ENCODE measurements at places on chromosomes 2 and 18. TPM values are rescaled to one million over a fixed set of nuclear protein-coding genes. Genes with fewer than 3 reads are reported as not detected.

DNA sequence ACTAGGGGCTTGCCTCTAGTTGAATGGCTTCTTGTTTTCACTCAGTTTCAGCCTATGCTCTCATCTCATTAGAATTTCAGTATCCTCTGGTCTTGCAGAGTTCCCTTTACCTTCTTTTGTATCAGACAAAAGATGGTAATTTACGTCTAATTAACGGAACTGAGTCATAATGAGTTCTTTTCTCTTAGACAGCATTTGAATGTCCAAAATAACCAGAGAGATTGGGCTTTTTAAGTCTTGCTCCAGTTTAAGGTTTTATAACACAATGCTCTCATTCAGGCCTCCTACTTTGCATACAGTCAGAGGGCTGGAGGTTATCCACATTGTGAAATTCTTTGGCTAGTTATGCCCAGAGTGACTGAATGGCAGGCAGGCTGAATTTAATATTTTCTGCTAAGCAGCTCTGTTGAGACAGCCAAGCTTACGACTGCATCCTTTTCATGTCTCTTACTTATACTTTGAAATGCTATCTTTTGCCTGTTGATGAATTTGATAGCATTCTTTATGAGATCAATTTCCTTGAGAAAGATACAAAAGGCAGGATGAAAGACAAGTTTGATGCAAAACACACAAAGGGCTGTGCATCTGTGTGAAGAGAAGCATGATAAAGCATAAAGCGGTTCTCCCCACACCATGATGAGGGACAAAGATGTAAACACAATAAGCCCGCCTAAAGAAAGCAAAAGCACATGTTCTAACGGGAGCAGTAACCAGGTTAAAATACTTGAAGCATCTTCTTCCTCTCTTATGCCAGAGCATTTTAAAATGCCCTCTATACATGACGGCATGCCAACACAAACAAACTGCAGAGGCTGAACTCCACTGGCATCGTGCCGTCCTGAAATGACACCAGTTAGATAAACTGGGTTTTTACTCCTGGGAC is 90.0 kb downstream of the CDH2 start:
- no peak for DNase-seq
- H3K27ac ChIP-seq, result no peak overlapping the region
- H3K27me3 ChIP-seq, result no peaks in the 10 kb centered on the region
- H3K4me3 ChIP-seq, result no peak overlapping the region

EFR3B gene
- total RNA-seq, result 6.1 TPM

GRCh38 chr2:19104503-19104902 is 253.9 kb downstream of the OSR1 start:
- H3K4me1 ChIP-seq, result no peaks in the 10 kb centered on the region
- no peak overlapping the region for H3K27ac ChIP-seq
- no peak overlapping the region for H3K4me3 ChIP-seq
- H3K36me3 ChIP-seq, result no peaks in the 10 kb centered on the region
- no peak for DNase-seq

SERPINB13 gene
- not detected for total RNA-seq

GRCh38 chr2:173696274-173696673 is 268.9 kb downstream of the SP3 start:
- no peak overlapping the region for H3K27ac ChIP-seq
- no peaks in the 10 kb centered on the region for H3K4me1 ChIP-seq
- H3K4me3 ChIP-seq, result no peak overlapping the region
- H3K27me3 ChIP-seq, result no peaks in the 10 kb centered on the region

FBXO15 gene
- total RNA-seq, result not detected

LYPD1 gene
- total RNA-seq, result 7.1 TPM

DAPL1 gene
- total RNA-seq, result not detected

ASB18 gene
- not detected for total RNA-seq

GRCh38 chr2:121253674-121254240 is 31.2 kb downstream of the TFCP2L1 start:
- no peak overlapping the region for H3K27ac ChIP-seq
- no peaks in the 10 kb centered on the region for H3K4me1 ChIP-seq
- H3K4me3 ChIP-seq, result no peak overlapping the region
- H3K36me3 ChIP-seq, result no peaks in the 10 kb centered on the region

ADCYAP1 gene
- total RNA-seq, result 0.49 TPM

DNA sequence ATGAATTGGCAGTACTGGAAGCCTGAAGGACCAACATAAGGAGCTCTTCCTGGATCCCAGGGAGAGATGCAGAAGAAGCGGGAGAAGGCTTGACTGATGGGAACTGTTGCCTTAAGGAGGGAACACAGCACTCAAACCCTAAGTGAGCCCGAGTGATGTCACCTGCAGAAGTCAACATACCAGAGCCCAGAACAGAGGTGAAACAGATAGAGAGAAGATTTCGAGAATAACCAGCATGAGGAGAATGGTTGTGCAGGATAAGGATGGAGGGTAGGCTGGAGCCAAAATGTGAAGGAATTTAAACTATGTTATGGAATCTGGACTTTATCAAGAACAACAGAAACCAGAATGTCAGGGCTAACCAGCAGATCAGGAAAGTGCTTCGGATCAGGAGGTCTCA is 463.1 kb upstream of the DDX18 start:
- no peak overlapping the region for H3K4me3 ChIP-seq
- H3K36me3 ChIP-seq, result no peaks in the 10 kb centered on the region
- no peak for DNase-seq
- H3K27ac ChIP-seq, result no peak overlapping the region

GRCh38 chr18:3623769-3624545 is 174.0 kb downstream of the TGIF1 start:
- no peaks in the 10 kb centered on the region for H3K36me3 ChIP-seq
- H3K4me1 ChIP-seq, result no peaks in the 10 kb centered on the region
- no peaks in the 10 kb centered on the region for H3K27me3 ChIP-seq
- H3K4me3 ChIP-seq, result no peak overlapping the region
- peak; percentile 61 for DNase-seq

- DNase-seq, result no peak
- H3K36me3 ChIP-seq, result no peaks in the 10 kb centered on the region
- no peaks in the 10 kb centered on the region for H3K27me3 ChIP-seq
- no peak overlapping the region for H3K4me3 ChIP-seq
- H3K27ac ChIP-seq, result no peak overlapping the region
Observed at GRCh38 chr2:74532222-74532621, 2.5 kb downstream of the HTRA2 start.

DNA sequence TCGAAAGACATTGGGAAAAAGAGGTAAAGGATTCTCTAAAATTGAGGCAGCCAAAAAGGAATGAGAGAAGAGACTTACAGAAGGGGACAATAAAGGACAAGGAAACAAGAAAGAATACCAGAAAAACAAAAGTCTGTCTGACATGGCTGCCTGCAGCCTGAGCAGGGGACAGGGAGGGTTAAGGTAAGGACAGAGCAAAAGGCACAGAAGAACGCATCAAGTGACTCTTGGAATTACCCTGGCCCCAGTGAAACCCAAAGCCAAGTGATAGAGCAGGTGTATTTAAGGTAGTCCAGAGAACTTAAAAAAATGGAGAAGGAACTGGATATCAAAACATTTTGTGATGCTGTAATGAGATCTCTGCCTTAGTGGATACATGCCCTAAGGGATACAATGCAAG is 47.1 kb upstream of the XIRP2 start:
- no peak for DNase-seq
- no peak overlapping the region for H3K27ac ChIP-seq
- H3K4me3 ChIP-seq, result no peak overlapping the region
- H3K4me1 ChIP-seq, result no peaks in the 10 kb centered on the region
- no peaks in the 10 kb centered on the region for H3K36me3 ChIP-seq

- no peaks in the 10 kb centered on the region for H3K36me3 ChIP-seq
- no peak overlapping the region for H3K4me3 ChIP-seq
- H3K27me3 ChIP-seq, result no peaks in the 10 kb centered on the region
- H3K27ac ChIP-seq, result no peak overlapping the region
- no peak for DNase-seq
- no peaks in the 10 kb centered on the region for H3K4me1 ChIP-seq
Observed at GRCh38 chr18:7158216-7158615, 40.6 kb upstream of the LAMA1 start.

DNA sequence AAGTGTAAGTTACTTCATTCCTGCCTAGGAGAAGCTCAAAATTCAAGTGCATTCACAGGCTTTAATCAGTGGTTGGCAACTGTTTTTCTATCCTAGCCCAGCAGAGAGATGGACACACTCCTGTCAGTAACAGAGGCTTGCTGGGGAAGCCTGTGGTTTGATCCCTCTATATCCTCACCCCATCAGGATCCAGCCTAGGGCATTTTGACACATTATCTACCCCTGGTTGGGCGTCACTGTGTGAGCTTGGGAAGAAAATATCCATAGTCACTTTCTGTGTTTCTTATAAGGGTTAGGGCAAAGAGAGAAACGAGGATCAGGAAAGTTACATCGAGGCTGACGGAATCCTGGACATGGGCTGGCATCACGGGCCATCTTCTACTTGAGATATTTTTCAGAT is 10.0 kb downstream of the NT5DC4 start:
- H3K36me3 ChIP-seq, result no peaks in the 10 kb centered on the region
- H3K4me3 ChIP-seq, result no peak overlapping the region
- H3K27me3 ChIP-seq, result no peaks in the 10 kb centered on the region
- no peak for DNase-seq
- no peak overlapping the region for H3K27ac ChIP-seq

DNA sequence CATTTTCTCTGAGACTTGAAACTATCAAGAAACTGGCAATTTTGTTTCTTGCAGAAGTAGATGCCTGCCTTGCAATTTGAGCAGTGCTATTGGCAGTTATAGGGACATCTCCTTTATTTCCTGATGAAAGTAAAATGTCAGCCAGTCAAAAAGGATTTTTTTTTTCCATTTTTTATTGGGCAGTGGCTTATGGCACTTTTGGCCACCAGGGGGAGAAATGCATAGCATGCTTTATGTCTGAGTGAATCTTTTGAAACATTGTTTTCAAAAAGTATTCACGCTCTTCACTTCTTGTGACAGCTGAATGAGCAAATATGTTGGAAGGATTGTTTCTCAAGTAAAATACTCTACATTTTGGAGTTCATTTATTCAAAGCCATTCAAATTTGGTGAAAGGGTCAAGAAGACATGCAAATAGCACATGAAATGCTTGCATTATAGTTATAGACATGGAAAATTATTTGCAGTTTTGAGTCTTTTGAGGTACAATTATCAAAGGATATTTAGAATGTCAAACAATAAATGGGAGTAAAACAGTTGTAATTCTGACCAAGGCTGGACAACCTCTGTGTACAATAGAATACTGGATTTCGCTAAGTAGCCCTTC is 491.0 kb downstream of the CDH2 start:
- no peaks in the 10 kb centered on the region for H3K4me1 ChIP-seq
- H3K4me3 ChIP-seq, result no peak overlapping the region
- H3K27ac ChIP-seq, result no peak overlapping the region
- no peaks in the 10 kb centered on the region for H3K36me3 ChIP-seq
- no peak for DNase-seq

DNA sequence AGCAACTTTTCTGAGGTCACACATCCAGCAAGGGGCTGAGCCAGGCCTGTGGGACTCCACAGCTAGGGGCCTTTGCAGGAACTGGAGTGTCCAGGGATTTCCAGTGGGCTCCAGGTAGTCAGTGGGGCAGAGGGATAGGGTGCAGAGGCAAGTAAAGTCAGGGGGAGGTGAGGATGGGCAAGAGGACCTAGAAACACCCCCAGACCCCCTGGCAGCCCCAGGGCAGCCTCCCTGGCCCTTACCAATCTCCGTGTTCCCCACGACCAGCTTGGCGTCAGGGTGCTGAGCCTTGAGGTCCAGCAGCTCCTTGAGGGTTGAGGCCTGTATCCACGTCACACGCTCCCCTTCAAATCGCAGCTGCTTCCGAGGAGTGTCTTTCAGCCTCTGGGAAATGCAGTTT is 28.4 kb downstream of the XDH start:
- DNase-seq, result no peak
- H3K4me3 ChIP-seq, result no peak overlapping the region
- no peaks in the 10 kb centered on the region for H3K4me1 ChIP-seq
- no peaks in the 10 kb centered on the region for H3K36me3 ChIP-seq

DNA sequence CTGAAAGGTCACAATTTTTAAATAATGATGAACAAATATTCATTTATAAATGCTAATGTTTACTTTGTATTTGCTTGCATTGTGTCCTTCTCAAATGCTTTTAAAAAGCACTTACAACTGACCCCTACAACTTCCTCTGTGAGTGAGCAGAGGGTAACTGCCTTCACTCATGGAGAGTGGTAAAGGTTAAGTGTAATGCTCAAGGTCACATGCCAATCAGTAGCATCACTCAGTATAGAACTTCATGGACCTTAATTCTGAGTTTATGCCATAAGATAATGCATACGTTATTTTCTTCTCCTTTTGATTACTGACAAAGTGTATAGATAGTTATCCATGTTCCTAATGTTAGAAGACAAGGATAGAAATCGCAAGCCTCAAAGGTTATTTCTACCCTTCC is 91.8 kb upstream of the SERTAD2 start:
- H3K4me3 ChIP-seq, result no peak overlapping the region
- H3K4me1 ChIP-seq, result no peaks in the 10 kb centered on the region
- H3K36me3 ChIP-seq, result no peaks in the 10 kb centered on the region
- DNase-seq, result no peak
- no peak overlapping the region for H3K27ac ChIP-seq
